H9 (cell line): ENCODE measurements at places on chromosomes 5 and 9. TPM values are rescaled to one million over a fixed set of nuclear protein-coding genes. Genes with fewer than 3 reads are reported as not detected.

DNA sequence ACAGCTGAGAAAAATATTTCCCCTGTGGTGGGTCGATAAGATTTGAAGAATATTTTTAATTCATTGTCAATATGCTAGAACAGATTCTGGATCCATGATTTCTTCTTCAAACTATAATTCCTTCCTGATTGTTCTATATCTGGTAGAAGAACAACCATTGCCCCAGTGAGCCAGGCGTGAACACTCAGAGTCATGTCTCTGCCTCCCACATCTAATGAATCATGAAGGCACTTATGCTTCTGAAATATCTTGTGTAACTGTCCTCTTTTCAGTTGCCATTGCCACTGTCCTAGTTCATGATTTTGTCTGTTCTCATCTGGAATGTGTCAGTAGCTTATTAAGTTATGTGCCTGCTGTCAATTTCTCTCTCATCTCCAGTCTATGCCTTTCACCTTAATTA lies 40.0 kb downstream of the GABRG2 start:
- no peak for DNase-seq
- H3K36me3 ChIP-seq = no peaks in the 10 kb centered on the region
- no peak overlapping the region for H3K4me3 ChIP-seq
- H3K27me3 ChIP-seq = no peaks in the 10 kb centered on the region
- no peaks in the 10 kb centered on the region for H3K4me1 ChIP-seq
- no peak overlapping the region for H3K27ac ChIP-seq

DNA sequence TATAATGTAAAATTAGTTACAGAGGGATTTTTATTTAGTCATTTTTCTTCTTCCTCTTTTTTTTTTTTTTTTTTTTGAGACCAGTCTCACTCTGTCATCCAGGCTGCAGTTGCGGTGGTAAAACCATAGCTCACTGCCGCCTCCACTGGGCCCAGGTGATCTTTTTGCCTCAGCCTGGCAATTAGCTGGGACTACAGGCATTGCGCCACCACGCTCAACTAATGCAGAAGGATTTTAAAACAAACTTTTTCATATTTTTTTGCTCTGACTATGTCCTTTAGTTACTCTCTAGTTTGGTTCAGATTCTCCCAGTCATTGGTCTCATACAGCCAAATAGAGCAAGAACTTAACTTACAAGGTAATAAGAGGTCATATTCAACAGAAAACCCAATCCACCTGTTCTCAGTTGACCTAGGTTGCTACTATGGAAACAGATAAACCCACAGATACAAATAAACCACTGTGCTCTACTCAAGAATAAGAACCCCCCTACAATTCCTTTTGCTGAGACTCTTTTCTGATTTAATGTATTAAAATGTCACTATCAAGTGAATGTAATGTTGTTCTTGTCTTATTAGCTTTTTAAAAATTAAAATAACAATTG lies 50.1 kb upstream of the TTC39B start:
- no peak overlapping the region for H3K27ac ChIP-seq
- no peak overlapping the region for H3K4me3 ChIP-seq

- DNase-seq = no peak
- no peak overlapping the region for H3K27ac ChIP-seq
- H3K4me3 ChIP-seq = no peak overlapping the region
- H3K36me3 ChIP-seq = no peaks in the 10 kb centered on the region
- H3K4me1 ChIP-seq = no peaks in the 10 kb centered on the region
Measured at GRCh38 chr5:149383399-149383798, 4.3 kb upstream of the IL17B start.

GRCh38 chr5:143882520-143882919 lies 70.6 kb downstream of the HMHB1 start:
- H3K4me3 ChIP-seq = no peak overlapping the region
- no peak for DNase-seq
- H3K36me3 ChIP-seq = no peaks in the 10 kb centered on the region
- H3K4me1 ChIP-seq = no peaks in the 10 kb centered on the region

PCDHGA3 gene
- 0.88 and 0.94 TPM in 2 replicates for total RNA-seq

TEX48 gene
- not detected in 2 replicates for total RNA-seq

TXNDC8 gene
- not detected in 2 replicates for total RNA-seq

- no peak overlapping the region for H3K4me3 ChIP-seq
- H3K27ac ChIP-seq = no peak overlapping the region
- H3K36me3 ChIP-seq = peaks cover 52% of the 10 kb centered on the region
- no peaks in the 10 kb centered on the region for H3K4me1 ChIP-seq
- no peaks in the 10 kb centered on the region for H3K27me3 ChIP-seq
Measured at GRCh38 chr9:92650296-92650695, 19.6 kb downstream of the IPPK start.

PLPP7 gene
- total RNA-seq = 1.9 and 2.4 TPM in 2 replicates

GRCh38 chr5:6305853-6306252 lies 72.5 kb downstream of the MED10 start:
- H3K4me1 ChIP-seq = no peaks in the 10 kb centered on the region
- no peak overlapping the region for H3K4me3 ChIP-seq
- H3K27me3 ChIP-seq = peaks cover 33% of the 10 kb centered on the region
- H3K27ac ChIP-seq = no peak overlapping the region
- no peaks in the 10 kb centered on the region for H3K36me3 ChIP-seq
